ENCODE measurements at places on chromosomes 7 and 10. TPM values are rescaled to one million over a fixed set of nuclear protein-coding genes. Genes with fewer than 3 reads are reported as not detected.

DNA sequence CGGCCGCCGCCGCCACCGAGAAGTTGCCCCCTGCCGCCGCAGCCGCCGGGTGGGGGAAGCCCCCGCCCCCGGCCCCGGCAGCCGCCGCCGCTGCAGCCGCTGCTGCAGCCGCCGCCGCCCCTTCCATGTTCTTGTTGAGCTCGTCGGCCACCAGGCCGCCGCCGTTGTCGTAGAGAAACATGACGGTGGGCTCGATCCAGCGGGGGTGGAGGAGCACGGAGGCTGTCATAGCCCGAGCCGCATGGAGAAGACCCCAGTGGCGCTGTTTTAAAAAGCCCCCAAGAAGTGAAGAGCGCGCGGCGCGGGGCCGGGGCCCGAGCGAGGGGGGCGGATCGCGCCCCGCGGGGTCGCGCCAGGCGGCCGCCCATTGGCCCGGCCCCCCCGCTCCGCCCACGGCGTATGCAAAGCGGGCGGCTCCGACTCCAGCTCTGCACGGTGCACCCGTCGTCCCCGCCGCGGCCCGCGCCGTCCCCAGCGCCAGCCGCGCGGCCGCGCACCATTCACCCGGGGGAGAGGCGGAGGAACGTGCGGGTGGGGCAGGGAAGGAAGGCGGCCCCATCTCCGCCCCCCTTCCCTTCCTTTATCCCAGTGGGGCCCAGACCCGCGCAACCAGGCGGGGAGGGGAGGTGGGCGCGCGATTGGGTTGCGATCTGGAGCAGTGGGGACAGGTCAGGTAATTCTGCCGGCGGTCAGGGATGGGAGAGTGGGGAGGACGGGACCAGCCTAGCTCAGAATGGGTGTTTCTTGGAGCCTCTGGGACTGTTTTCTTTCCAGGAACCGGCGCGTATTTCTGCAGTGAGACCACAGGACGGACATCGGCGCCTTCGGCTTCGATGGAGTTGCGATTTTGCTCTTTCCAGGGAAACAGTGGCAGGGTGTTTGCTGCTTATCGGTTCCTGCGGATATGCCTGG lies at the start of gene HOXA13:
Gene HOXA13, minus strand, starts transcription at position 243 of the 912 bp plus-strand sequence. Its CDS starts 14 bp downstream, at position 229.
- DNase-seq: no peak

OR13A1 gene
- total RNA-seq: under 0.01 TPM

DNA sequence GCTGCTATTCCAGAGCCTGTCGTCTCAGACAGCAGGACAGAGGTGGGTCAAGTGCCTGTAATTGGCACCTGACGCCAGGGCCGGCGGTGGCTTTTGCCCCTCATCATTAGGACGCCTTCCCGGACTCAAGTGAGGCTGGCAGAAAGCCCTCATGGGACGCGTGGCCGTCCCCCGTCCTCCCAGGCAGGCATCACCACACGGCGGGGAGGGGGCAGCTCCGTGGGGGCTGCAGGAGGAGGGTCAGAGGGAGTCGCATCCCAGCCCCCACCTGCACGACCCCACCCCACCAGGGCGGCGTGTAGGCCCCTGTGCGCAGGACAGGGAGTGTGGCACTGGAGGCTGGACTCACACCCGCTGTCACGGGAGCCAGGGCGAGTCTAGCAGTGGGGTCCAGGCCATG lies 16.3 kb downstream of the CFAP46 start:
- DNase-seq: no peak

DNA sequence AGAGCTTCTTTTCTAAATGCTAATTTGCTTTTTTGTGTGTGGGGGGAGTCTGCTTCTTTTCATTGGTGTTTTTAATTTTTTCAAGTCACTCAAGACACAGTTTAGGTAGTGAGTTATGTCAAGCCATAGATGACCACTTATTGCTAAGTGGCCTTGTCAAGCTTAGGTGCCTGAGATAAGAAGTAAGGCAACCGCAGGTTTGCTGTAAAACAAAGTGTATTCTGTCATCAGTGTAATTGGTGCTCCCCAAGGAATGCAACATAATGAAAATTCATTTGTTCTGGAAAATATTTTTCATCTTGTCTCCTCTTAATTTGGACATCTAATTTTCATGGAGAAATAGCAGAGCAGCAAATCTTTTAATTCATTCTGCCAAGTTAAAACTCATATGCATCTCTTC lies 249.6 kb downstream of the EXOC4 start:
- no peak for DNase-seq

All from frontal cortex (tissue), 4 donors.